Smooth muscle cell of the pulmonary artery (primary cell): ENCODE measurements at places on chromosomes 6 and 20. TPM values are rescaled to one million over a fixed set of nuclear protein-coding genes. Genes with fewer than 3 reads are reported as not detected.

Gene WASF1
- total RNA-seq: 6.6 and 8.3 TPM in 2 replicates

Gene GTF2H4
- 14.7 and 17.1 TPM in 2 replicates for total RNA-seq

Gene ZBTB46
- total RNA-seq: 2.7 and 4.3 TPM in 2 replicates

Gene TJAP1
- total RNA-seq: 9.6 and 13.7 TPM in 2 replicates

Gene BTNL2
- not detected in 2 replicates for total RNA-seq

Gene MDFI
- 0.26 and 0.33 TPM in 2 replicates for total RNA-seq

Gene MAP3K7
- total RNA-seq: 33.8 and 36.6 TPM in 2 replicates

Gene HLA-DQB2
- not detected in 2 replicates for total RNA-seq

Gene FAM209B
- total RNA-seq: not detected in 2 replicates

Gene PROCR
- 51.4 and 129 TPM in 2 replicates for total RNA-seq

Gene TGIF2
- 5.9 and 7.8 TPM in 2 replicates for total RNA-seq

Gene PLG
- total RNA-seq: not detected in 2 replicates

Gene PSMB8
- total RNA-seq: 33.5 and 35.4 TPM in 2 replicates

Gene MAP7
- total RNA-seq: 0.76 and 1.3 TPM in 2 replicates

Gene SLC17A1
- total RNA-seq: not detected in 2 replicates

Gene TOX2
- 1.4 and 2.2 TPM in 2 replicates for total RNA-seq

Gene CDH22
- not detected in 2 replicates for total RNA-seq

Gene RIPPLY2
- not detected in 2 replicates for total RNA-seq

Gene ME1
- 32.6 and 34.5 TPM in 2 replicates for total RNA-seq

Gene FOXC1
- total RNA-seq: 8.2 and 19.5 TPM in 2 replicates

Gene ESR1
- 0.36 and 1.8 TPM in 2 replicates for total RNA-seq

Gene BANF2
- not detected in 2 replicates for total RNA-seq
